Bone marrow (tissue), 2 donors: ENCODE measurements at places on chromosomes 4 and X.
A peak's percentile ranks its signal among the peaks of the same experiment; 100 is the strongest.

DNA sequence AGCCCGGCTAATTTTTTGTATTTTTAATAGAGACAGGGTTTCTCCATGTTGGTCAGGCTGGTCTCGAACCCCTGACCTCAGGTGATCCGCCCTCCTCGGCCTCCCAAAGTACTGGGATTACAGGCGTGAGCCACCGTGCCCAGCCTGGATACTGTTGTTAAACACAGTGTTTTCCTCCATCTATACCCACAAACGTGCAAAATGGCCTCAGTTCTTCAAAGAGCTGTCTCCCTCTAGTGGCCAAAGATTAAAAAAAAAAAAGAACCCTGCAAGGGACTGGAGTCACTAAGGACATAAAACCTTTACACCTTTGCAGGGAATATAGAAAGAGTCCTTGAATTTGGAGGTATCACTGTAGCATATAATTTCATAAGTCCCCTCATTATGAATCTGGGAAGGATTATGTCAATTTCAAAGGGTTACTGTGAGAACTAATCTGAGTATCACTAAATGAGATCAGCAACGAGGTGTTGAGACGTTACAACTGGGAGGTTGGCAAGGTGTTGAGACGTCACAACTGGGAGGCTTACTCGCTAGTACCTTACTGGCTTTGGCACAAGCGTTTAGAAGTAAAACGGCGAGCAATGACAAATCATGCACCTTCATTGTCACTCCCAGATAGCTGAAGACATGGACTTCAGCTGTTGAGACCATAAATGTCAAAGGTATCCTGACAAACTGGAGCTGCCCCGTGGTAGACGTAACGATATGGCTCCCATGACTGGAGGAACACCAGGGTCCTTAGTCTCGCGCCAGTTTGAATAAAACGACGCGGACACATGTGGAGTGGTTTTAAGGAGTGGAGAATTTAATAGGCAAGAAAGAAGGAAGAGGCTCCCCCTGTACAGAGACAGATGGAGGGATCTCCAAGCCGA, 33.4 kb upstream of the ENPP6 start:
- DNase-seq: peak; percentile 23

DNA sequence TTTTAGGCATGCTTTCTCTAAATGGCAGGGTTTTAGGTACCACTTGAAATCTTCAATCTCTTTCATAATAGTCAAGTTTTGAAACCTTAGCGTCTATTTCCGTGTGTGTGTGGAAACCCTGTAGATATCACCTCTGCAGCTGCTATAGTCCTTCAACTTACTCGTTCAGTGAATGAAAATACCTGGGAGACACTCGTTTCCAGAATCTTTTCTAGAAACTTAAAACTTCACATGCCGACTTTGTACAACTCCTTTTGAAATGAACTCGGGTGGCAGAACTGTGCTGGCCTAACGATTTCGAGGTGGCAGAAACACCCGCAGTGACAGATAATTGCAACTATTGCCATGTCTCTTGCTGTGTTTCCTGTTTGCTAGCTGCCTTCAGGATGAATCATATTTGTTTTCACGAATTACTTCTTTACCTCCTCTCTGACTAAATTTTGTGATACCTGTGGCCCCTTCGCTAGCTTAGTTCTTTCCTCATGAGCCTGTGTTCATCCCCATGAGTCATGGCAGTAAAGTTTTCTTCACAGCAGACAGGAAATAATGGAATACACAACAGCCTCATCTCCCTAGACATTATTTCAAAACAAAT, 104.7 kb upstream of the SMIM10 start:
- no peak for DNase-seq

GRCh38 chr4:153750197-153750817, 9.5 kb downstream of the RNF175 start:
- peak; percentile 72 for DNase-seq

DNA sequence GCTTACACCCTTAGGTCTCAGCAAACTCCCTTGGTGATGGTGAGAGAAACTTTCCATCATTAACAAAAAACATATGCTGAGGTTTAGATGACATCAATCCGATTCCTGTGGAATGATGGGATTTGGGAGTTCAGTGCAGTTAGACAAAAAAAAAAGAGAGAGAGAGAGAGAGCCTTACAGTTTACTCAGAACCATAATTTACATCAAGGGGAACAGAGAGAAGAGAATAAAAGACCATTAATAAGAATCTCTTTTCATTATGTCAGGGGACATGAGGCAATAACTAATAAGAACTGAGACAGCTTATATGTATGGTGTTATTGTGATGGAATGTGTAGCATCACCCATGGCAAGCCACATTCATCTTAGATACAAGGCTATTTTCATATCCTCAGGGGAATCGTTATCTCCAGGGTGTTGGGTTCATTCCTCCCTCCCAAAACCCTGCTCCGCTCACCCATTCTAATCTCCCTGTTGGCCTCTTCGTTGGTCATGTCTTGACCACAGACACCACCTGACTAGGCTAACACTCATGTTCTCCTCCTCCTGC, 175.7 kb upstream of the MXRA5 start:
- DNase-seq: no peak

- DNase-seq: no peak
These were observed at the start of gene LRAT for GRCh38 chr4:154743683-154744340. LRAT (plus strand) TSS chr4:154744000; CDS start chr4:154744327, 327 bp downstream.

DNA sequence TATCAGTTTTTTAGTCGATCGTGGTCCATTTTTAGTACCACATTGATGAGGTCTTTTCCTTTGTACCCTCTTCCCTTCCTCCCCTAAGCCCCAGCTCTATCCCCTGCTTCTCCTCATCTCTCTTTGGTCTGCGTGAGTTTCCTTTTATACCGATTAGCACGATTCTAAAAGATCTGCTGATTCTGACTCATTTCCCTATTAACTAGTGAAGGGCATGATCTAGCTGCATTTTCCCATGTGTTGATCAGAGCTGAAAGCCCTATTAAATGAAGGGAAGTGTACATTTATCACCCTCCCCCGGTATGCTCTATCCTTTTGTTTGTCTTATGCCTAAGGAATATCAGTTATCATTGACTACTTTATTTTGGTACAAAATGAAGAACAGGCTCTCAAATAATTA, 181.7 kb upstream of the NPY2R start:
- no peak for DNase-seq

DNA sequence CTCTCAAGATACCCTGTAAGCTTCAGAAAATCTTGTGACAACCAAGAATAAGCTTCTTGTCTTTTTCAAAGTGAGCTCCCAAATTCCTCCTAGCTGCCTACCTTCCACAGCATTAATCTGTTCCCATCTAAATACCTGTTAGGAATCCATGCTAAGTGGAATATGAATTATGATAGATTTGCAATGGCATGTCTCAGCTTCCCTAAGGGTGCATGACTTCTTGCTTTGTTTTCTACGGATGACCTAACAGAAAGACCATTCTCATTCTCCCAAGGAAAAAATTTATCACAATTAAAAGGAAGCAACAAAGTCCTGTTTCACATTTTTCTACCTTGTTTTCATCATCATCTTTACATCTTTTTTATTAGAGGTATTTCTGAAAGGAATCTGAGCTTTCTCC, 532.7 kb downstream of the GRXCR1 start:
- DNase-seq: no peak

DNA sequence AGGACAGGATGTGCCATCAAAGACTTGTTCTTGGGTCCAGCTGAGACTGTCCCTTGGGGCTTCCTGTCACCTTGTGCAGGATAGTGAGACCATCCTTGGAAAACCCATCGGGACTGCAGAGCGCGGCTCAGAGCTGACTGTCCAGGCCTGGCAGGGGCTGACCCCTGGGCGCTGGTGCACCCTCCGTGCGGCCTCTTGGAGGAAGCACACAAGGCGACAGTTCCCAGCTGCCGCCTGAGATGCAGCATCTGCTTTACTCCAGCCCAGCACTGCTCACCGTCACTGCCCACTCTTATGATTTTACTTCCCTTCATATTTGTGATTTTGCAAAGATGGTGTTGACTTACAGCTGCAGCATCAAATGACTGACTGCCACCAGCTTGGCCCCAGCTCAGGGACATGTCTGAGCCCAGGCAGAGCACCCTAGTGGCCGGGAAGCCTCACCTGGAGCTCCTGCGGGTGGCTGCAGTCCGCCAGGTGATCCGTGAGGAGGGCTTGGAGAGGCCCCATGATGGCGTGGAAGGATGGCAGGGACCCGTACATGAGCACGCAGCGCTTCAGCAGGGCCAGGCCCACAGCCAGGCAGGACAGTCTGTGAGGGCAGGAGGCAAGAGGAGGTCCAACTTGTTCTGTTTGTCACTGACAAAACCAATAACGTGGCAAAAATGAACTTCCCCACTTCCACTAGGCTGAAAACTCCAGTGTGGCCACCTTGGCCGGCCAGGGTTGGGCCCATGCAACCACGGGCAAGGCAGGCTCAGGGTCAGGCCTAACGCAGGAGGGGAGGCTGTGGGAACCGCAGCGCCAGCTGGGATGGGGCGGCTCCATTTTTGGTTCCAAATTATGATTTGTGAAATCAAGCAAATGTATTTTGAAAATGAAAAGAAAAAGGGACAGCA, 21.8 kb downstream of the NOP14 start:
- DNase-seq: no peak

DNA sequence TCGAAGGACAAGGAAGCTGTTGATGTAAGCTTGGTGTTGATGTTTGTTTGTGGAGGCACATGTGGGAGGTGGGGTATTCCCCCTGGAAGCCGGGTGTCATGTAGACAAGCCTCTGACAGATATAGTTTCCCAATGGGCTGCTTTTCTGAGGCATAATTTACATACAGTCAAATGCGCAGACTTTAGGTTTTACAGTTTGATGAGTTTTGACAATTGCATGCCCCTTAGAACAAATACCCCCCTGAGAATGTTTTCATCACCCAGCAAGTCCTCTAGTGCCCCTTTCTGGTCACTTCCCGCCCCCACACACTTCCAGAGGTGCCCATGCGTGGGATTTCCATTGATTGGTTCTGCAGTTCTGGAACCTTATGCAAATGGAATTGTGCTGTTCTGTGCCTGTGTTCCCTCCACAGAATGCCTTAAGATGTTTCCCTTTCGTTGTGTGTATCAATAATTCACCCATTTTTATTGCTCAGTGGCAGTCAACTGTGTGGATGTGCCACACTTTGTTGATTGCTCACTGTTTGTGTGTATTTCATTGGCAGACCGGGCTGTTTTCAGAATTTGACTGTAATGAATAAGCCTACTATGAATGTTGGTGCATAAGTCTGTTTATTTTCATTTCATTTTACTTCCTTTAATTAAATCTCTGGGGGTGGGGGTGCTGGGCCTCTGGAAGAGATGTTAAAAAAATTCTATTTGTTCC, 8.5 kb downstream of the EVC start:
- DNase-seq: no peak
